ENCODE measurements at places on chromosomes 16 and 17. TPM values are rescaled to one million over a fixed set of nuclear protein-coding genes. Genes with fewer than 3 reads are reported as not detected.

Gene SUPT6H
- total RNA-seq = 98.3 TPM

Gene GFOD2
- total RNA-seq = 20.2 TPM

Gene MLX
- total RNA-seq = 90.1 TPM

Gene MT1M
- total RNA-seq = 0.48 TPM

Gene VMO1
- total RNA-seq = 0.33 TPM

Gene TP53TG3B
- not detected for total RNA-seq

Gene CARD14
- total RNA-seq = not detected

Gene RAB26
- total RNA-seq = not detected

Gene KIF19
- not detected for total RNA-seq

Gene STH
- not detected for total RNA-seq

Gene GRAPL
- 2.5 TPM for total RNA-seq

Gene C16orf95
- total RNA-seq = 4.1 TPM

Gene ALKBH5
- total RNA-seq = 120 TPM

Gene NACA2
- not detected for total RNA-seq

All from activated T-cell treated with anti-CD3 and anti-CD28 coated beads, Interleukin-2, amount 50 U/mL, for 4 hours (primary cell).